HuH-7 (cell line): ENCODE measurements at places on chromosomes 7 and 10.

GRCh38 chr7:137967143-137968018, 34.5 kb downstream of the CREB3L2 start:
- no peak for DNase-seq

- DNase-seq = no peak
Measured at GRCh38 chr7:1397491-1398327, 61.6 kb downstream of the MICALL2 start.

DNA sequence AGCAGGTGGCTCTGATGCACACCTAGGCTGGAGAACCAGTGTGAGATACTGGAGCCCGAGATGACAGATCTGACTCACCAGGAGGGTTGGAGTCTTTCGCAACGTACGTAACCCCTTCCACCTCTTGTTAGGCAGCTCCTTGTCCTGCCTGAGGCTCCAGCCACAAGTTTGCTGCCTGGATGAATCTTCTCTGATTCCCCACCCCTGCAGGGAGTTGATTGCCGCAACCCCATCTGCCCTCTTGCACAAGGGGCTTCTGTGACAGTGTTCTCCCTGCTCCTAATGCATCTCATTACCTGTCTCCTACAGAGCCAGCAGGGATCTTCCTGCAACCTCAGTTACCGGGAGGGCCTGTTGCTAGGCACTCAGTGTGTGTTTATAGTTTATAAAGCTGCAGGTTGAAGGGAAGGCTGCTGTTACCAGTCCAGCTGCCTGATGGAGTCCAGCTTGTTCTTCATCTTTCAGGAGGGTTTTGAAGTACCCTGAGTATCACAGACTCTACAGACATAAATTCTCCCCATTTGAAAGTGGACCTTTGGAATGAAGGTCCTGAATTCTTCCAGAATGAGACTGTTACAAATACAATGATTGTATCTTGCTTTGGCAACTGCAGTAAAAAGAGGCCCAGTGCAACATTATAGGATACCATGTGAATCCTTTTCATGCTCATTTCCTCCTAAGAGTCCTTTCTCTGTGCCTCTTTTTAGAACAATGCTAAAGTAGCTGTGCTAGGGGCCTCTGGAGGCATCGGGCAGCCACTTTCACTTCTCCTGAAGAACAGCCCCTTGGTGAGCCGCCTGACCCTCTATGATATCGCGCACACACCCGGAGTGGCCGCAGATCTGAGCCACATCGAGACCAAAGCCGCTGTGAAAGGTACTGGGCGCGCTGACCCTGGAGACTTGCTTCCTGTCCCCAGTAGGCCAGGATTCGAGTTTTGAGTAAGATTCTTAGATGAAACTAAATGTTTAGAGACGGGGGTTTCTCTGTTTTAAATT, 6.5 kb downstream of the MDH2 start:
- DNase-seq = peak; percentile 47

DNA sequence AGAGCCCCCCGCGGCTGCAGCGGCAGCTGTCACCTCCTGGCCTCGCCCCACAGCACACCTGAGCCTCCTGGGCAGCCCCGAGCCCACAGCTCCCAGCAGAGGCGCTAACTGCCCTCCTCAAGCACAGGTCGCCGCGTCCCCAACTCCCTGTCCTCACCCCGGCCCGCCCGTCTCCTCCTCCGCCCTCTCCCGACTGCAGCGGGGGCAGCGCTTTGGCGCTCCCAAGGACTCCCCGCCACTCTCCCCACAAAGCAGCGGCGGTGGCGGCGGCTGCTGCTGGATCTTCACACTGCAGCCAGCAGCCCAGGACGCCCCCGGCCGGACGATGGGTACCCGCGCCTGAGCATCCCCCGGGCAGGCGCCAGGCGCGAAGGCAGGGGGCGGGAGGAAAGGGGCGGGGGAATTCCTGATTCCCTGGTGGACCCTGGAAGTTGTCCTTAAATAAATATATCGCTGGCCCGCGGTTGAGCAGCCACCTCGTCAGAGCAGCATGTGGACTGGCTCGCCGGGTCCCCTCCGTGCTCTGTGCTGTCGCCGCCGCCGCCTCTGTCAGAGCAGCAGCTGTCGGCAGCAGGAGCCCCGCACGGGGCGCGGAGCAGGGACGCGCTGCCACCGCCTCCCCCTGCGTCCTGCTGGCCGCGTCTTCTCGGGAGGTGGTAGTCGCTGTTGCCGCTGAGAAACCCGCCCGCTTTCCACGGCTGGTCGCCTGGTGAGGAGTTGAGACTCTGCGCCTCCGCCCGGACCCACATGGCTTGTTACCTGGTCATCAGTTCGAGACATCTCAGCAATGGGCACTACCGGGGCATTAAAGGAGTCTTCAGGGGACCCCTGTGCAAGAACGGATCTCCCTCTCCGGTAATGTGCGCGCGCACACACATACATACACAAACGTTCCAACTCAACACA, at the start of gene ZNF804B:
TSS of gene ZNF804B (plus strand) at position 471 of the 906 bp plus-strand sequence. CDS start at position 748, 277 bp downstream.
- peak; percentile 39 for DNase-seq

DNA sequence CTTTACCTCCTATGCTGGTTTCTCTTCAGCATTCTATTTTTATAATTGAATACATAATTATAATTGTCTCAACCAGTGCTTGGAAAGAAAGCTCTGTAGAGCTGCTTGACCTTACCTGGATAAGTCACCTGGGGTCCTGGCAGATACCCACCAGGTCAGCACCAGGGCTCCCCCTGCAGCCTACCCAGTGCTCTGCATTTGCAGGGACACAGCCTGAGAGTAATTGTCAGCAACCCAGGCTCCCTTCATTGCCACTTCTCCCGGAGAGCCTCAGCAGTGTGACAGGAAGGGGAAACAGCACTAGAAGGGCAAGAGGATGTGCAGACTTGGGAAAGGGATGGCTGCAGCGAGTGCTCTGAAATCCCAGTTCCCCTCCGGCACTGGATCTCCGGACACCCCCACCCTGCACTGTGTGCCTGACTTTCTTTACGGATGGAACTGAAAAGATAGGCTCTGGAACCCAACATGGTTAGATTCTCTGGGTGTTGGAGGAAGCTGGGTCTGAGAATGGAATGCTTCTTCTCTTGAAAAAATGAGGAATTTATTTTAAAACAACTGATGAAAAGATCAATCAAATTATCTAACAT, 11.4 kb upstream of the PAX4 start:
- DNase-seq = peak; percentile 74

- DNase-seq = peak; percentile 14
Measured at GRCh38 chr10:99276848-99277486, 41.3 kb upstream of the HPSE2 start.

DNA sequence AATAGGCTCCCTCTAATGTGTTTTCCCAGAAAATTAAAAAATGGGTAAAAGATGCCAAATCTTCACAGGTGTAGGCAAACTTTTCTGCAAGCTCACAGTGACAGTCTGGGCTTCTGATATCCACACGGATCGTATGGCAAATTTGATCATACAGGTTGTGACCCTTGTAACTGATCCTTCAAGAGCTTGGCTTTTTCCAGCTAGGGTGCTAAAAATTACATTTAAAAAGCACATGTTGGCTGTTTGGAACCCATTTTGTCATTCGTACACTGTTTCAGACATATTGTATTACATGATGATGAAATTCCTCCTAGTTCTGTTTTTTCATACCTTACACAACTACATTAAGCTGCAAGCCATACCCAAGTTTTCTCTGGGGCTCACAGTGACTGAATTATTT, 138.7 kb downstream of the GFRA1 start:
- no peak for DNase-seq

DNA sequence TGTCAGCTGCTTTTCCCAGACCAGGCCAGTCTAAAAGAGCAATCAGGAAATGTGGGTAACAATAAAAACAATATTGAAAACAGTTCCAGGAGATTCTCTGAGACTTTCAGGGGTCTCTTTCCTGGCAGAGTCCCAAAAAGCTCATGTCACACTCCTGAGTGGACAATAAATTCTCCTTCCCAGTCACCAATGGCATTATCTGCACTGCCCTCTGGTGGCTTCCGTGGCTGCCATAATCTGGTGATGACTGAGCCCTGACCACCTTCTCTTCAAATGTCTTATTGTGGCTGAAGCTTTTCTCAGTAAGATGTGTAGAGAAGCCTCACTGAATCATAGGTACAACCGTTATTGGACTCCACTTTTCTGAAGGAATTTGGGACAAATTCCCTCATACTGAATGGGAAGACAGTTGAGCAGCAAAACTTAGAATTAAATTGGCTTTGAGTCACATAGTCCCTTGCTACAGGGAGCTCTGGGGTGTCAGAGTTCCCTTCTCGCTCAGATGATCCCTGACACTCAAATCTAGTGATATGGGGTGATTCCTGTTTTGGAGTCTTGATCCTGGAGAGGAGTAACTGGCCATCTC, 24.4 kb upstream of the ASAH2 start:
- peak; percentile 15 for DNase-seq

- DNase-seq = no peak
Measured at GRCh38 chr10:23106331-23107072, 11.1 kb downstream of the MSRB2 start.

DNA sequence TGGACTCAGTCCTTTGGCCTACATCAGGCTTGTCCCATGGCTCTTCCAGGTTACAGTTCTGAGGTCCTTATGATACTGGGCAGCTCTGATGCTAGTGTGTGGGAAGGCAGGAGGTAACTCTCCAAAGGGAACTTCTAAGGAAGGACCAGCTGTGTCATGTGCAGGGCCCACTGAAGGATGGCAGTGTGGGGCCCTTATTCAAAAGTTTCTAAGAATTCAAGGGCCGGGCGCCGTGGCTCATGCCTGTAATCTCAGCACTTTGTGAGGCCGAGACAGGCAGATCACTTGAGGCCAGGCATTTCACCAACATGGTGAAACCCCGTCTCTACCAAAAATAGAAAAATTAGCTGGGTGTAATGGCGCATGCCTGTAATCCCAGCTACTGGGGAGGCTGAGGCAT, 254.2 kb upstream of the HABP2 start:
- DNase-seq = no peak

GRCh38 chr7:105132335-105132734, 118.3 kb downstream of the KMT2E start:
- no peak for DNase-seq

DNA sequence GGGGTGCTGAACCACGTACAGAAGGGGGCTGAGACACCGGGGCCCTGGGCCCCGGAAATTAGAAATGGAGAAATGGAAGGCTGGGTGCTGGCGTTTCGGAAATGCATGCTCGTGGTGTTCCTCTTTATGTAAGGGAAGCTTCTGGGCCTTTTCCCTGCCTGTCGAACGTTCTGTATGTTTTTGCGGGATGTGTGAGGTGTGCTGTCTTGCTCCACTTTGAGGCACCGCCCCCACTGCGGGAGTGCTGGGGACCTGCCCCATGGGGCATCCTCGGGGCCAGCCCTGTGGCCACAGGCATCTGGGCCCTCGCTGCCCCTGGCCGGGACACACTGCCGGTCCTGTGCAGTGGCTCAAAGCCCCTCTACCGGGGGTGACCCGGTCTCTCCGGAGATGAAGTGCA, 1.7 kb upstream of the VENTX start:
- no peak for DNase-seq

- DNase-seq = no peak
Measured at GRCh38 chr10:43047288-43047970, 29.4 kb upstream of the RET start.

DNA sequence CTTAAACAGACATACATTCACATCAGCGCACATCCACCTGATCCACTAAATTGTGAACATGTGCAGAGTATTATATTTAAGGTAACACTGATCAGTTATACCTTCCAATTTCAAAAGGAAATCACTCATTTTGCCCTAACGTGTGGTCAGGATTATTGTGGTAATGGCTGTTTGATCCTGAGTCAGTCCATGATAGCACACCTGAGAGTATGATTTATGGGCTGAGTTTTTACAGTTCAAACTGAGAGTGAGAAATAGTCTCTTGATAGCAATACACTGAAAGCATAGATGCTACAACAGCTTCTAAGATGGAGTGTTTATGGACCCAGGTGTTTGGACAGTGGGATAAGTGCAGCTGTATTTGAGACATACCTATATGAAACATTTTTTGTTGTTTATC, 96.7 kb downstream of the KIF20B start:
- no peak for DNase-seq

- no peak for DNase-seq
Measured at GRCh38 chr7:22277375-22277774, 79.6 kb downstream of the RAPGEF5 start.

DNA sequence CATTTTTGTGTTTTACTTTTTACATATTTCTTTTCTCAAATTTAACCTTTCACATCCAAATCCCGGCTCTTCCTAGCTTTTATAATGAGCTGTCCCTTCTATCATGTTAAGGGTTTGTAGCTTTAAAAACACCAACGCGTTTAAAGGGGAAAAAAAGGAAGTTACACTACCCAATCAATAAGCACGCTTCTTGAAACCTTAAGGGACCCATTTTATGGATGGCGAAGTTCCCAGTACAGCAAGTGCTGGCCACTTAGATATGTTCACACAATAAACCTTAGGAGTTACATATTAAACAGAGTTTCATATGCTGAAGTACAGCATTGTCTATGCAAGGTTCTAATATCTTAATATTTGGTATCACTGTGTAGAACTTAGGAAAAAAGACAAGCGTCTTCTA, 1.8 kb downstream of the GNG11 start:
- no peak for DNase-seq

DNA sequence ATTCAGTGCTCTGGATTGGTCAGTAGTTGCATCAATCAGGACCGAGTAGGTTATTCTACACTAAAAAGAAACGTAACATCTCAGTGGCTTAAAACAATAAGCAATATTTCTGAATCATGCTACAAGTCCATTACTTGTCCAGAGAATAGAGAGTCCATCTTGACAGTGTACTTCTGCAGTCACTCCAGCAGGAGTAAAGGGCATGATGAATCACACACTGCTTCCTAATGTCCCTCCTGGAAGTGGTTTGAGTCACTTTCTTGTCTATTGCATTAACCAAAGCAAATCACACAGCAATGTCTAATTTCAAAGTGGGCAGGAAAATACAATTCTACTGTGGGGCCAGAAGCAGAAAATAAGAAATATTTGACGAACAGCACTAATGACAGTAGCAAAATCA, 124.8 kb downstream of the TSPAN12 start:
- no peak for DNase-seq

- DNase-seq = no peak
Measured at GRCh38 chr7:136134503-136134902, 157.3 kb upstream of the MTPN start.

- DNase-seq = no peak
Measured at GRCh38 chr7:77544518-77544917, 7.4 kb downstream of the PTPN12 start.

GRCh38 chr7:157276091-157276561, 60.7 kb upstream of the DNAJB6 start:
- peak; percentile 25 for DNase-seq

DNA sequence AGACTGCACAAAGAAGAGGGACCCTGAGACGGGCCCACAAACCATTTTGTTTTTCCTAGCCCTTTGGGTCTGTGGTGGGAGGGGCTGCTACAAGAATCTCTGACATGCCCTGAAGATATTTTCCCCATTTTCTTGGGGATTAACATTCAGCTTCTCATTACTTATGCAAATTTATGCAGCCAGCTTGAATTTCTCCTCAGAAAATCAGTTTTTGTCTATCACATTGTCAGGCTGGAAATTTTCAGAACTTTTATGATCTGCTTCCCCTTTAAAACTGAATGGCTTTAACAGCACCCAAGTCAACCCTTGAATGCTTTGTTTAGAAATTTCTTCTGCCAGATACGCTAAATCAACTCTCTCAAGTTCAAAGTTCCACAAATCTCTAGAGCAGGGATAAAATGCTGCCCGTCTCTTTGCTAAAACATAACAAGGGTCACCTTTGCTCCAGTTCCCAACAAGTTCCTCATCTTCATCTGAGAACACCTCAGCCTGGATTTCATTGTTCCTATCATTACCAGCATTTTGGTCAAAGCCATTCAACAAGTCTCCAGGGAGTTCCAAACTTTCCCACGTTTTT, 560.0 kb upstream of the KCND2 start:
- no peak for DNase-seq

- no peak for DNase-seq
Measured at GRCh38 chr10:74153123-74153522, 2.1 kb downstream of the ADK start.

GRCh38 chr7:908159-908581, 31.8 kb downstream of the GET4 start:
- no peak for DNase-seq
